ENCODE measurements at places on chromosomes 1 and 21.

- DNase-seq = peak; percentile 9
These were observed 43.0 kb downstream of the GALNT2 start for GRCh38 chr1:230109895-230110667.

GRCh38 chr1:110872745-110873720 is at the start of gene CD53:
Gene CD53, plus strand, starts transcription at chr1:110873148. Its CDS starts 18,261 bp downstream, at chr1:110891409.
- DNase-seq = no peak

DNA sequence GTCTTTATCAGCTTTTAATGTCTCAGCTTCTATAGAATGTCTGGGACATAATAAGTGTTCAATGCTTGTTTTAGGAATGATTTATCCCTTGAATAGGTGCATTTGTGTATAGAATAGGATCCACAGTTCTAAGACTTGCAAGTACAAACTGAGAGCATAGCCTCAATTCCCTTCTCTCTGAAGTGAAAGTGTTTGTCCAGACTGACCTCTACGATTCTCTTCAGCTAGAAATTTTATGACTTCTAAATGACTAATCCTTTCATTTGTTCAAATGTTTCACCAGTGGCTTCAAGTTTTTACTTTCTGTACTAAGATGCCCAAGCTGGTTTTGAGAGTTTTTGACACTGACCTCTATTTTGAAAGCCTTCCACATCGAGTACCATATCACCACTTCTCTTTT is 608.2 kb upstream of the ADGRL4 start:
- no peak for DNase-seq

- DNase-seq = no peak
These were observed 118.1 kb downstream of the PGBD5 start for GRCh38 chr1:230308039-230308438.

DNA sequence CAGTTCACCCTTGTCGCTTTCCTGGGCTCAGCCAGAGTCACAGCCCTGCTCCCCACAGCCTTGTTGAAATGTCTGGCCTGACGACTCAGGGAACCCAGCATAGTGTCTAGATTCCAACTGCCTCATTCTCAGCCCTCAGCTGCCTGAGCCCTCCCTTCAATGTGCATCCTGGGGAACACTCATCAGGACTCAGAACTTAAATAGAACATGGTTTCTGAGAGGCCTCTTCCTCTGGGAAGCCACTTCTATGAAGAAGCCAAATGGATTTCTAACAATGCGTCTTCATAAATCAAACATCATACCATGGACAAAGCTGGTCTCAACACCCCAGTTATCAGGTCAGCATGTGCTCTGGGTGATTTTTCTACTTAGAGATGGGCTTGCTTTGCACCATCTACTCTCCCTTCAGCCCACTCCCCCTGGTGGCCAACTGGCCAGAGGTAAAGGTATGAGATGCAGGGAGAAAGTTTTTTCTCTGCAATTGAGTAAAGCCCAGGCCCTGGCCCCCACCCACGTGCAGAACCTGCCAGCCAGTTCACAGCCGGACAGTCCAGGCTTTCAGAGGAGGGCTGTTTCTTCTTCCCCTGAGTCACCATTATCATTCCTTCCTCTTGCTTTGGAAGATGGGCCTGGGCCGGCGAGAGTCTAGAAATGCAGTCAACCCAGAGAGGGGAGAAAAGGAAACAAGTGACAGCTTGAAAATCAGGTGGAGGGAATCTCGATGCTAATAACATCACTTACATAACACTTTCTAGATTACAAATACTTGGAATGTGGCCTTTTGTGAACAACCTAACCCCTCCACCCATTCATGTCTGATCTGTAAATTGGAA is 32.1 kb downstream of the CD244 start:
- DNase-seq = peak; percentile 72

DNA sequence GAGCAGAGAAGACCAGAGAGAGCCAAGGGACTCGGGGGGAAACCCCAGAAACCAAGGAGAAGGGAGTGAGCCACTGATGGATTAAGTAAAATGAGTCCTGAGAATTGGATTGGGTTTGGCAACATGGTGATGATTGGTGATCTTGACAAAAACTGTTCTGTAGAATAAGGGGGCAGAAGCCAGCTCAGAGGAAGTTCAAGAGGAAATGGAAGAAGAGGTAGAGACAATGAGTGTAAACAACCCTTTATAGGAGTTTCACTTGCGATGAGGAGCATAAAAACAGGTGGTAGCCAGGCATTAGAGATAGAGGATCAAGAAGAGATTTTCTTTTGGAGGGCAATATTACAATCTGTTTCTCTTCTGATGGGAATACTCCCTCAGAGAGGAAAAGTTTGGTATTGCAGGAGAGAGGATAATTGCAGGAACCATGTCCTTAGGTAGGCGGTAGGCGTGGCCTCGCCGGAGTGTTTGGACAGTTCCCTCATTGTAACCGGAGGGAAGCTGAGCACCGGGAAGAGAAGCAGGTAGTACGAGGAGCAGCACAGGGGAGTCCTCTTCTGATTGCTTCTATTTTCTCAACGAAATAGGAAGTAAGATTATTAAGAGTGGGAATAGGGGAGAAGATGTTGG is 68.4 kb upstream of the TENT5C start:
- no peak for DNase-seq

- no peak for DNase-seq
These were observed 124.0 kb upstream of the SLC45A1 start for GRCh38 chr1:8193840-8194406.

DNA sequence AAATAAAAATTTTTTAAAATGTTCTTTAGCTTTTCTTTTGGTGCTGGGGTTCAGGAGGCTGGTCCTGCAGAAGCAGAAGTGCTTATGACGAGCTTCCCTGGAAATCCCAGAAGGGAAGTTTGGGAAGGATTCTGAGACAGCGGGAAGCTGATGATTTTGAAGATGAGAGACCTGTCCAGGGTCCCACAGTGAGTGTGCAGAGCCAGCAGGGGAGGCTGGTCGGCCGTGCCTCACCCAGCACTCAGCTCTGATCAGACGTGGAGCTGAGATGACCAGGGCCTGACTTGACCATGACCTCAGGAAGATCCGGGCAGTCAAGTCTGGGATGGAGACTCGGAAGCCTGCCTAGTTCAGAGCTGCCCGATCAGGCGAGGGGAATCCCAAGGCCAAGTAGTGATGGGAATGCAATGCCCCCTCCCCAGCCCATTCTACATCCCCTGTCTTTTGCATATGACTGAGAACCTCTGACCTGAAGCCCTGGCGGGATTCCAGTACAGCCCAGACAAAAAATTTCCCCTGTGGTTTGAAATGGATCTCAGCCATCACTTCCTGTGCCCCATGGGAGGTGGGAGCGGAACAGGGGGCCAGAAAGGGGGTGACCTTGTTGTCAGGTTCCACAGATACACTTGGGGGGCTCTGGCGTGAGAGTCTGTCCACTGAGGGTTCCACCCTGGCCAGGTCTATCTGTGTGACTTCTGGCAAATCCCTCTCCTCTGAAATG is 96.8 kb upstream of the RUNX3 start:
- DNase-seq = no peak

DNA sequence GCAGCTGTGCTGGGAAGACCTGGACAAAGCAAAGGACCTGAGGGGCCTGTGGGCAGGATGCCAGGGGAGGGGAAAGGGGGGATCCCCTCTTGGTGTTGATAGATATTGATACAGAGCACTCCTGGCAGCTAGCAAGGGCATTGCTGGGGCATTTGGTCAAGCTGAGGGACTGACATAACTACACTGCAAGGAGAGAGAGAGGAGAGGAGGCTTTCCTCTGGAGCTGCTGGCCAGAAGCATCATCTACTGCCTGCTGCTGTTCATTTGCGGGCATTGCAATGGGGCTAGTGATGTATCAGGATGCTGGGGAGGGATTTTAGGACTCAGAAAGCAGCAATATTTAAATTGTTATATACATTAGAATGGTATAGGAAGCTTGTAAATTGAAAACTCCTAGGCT is 142.0 kb downstream of the ZNF648 start:
- DNase-seq = no peak

- no peak for DNase-seq
These were observed 6.8 kb downstream of the MAP7D1 start for GRCh38 chr1:36162680-36163239.

DNA sequence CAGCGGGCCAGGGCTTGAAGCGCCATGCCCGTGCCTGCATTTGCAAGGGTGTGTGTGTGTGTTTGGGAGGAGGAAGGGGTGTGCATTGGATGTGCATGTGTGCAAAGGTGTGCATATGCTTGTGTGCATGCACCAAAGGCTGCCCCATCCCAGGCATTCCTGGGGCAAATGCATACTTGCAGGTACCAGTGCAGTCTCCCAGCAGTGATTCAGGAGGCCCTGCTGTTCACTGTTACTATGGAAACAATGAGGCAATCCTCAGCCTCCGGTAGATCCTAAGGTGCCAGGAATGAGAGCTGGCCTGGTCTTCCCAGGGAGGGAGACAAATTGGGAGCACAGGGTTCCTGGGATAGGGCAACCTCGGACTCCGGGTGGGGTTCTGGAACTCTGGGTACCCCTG is 7.5 kb upstream of the FNDC5 start:
- DNase-seq = no peak

- DNase-seq = no peak
These were observed 40.2 kb downstream of the SUSD4 start for GRCh38 chr1:223323491-223324484.

GRCh38 chr1:239678181-239678580 is 291.8 kb downstream of the CHRM3 start:
- DNase-seq = no peak

DNA sequence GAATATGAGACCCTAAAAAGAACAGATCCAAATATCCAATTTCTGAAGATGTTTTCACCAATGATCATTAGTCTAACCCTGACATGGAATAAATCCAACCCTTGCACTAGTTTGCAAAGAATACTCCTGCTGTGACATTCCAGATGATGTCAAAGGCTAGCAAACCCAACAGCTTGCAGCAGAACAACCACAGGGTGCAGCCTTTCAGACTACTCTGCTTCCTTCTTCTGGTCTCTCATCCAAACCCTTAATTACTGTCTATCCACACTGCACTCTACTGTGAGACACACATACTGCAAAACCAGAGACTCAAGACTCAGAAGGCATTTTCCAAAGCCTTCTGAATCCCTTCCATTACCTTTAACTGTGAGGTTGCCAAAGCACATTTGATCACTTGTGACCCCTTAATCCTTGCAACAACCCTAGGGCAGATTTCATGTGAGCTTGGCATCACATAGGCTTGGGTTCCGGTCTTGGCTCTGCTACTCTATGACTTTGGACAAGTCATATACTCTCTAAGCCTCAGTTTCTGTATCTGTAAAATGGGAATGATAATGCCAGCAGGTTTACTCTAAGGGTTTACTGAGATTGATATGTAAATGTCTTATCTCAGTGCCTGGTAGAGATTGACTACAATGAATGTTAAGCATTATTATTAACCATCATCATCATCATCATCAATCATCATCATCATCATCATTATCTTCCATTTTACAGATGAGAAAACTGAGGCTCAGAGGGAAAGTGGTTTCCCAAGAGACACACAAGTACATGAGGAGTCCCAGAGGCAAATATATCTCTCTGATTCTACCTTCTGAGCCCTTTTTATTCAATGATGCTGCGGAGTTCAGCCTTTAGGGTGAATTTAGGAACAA is 94.5 kb downstream of the SYF2 start:
- DNase-seq = no peak

DNA sequence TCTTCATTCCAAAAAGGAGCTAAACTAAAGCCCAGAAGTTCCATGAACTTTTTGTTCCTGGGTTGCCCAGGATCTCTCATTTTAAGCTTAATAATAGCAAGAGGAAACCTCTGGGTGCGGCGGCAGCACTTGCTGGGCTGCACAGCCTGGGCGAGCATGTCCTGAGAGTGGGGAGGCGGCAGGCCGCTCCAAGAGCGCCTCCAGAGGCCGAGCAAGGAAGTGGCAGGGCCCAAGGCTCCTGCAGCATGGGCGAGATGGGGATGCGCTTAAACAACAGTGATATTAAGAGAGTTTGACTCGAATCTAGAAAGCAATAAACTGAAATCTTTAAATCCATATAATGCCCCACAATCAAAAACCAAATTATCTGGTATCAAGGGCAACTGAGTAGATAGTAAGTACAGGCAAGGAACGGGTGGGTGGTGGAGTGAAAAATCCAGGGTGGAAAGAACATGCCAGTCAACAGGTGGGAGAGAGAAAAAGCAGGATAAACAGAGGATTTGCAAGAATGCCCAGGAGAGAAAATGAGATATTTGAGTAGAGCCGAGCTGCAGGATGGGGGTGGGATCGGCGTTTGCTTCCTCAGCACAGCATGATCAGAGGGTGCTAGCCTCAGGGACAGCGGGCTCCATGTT is 14.1 kb upstream of the TNR start:
- no peak for DNase-seq

DNA sequence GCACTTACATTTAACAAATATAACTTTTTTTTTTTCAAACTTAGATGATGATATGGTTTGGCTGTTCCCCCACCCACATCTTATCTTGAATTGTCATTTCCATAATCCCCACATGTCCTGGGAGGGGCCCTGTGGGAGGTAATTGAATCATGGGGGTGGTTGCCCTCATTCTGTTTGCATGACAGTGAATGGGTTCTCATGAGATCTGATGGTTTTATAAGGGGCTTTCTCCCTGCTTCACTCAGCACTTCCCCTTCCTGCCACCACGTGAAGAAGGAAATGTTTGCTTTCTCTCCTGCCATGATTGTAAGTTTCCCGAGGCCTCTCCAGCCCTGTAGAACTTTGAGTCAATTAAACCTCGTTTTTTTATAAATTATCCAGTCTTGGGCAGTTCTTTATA is 432.6 kb downstream of the AMY1C start:
- no peak for DNase-seq

- DNase-seq = no peak
These were observed 1.4 kb downstream of the ARF1 start for GRCh38 chr1:228083871-228084278.

- no peak for DNase-seq
These were observed 1522.3 kb upstream of the TPTE start for GRCh38 chr21:8998946-8999681.

DNA sequence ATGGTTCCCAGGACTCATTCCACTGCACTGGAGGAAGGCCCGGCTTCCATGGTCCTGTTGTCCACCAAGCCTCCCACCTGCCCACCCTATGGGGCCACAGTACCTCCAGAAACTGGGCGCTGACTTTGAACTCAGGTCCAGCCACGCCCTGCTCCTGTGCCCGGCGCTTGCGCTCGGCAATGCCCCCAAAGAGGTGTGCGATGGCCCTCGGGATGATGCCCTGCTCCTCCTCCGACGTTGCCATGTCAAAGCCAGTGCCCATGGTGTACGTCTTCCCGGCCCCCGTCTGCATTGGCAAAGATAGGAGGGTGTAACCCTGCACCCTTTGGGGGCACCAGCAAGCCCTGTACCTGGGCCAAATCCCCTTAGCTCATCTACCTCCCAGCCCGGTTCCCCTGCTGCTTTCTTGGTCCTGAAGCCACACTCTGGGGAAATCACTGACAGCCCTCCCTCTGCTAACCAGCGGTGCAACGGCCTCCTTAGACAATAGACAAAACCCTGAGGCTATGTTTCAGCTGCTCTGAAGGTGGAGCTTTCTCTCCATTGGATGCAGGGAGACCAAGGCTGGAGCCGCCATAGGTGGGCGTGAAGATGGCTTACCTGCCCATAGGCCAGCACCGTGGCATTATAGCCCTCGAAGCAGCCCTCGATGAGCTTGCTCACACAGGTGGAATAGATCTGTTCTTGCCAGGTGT is 14.7 kb downstream of the KIF21B start:
- DNase-seq = no peak

All from activated CD8-positive, alpha-beta memory T cell treated with anti-CD3 and anti-CD28 coated beads for 1 hour (primary cell).